ENCODE measurements at places on chromosomes 1 and 21.

DNA sequence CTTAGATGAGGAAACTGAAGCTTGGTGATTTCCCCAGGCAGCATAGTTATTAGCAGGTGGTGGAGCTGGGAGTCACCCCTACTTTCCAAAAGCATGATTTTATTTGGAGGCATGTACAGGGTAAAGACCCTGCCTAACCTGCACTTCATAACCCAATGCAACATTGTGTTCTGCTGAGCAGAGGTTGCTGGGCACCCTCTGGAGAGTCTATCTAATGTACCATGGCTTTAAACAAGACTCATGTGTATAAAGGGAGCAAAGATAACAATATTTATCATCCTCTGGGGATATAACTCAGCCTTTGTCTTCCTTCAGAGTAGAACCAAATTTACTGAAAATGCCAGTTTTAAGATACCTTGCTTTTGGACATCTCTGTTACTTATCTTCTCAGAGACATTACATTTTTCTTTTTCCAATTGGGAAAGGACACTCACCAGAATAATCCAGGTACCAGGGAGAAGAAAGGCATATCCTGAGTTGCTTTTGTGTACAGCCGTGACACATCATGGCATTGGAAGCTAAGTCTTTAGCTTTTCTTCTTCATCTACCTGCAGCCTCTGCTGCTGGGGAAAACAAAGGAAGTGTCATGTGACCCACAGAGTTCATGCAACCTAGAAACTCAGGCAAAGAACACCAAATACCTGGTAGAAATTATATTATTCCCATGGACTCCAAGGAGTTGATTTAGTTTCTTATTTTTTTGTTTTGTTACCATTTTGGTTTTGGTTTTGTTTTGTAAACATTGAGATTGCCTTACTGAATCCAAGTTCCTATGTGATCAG is 39.6 kb downstream of the ELAVL4 start:
- no peak for DNase-seq

DNA sequence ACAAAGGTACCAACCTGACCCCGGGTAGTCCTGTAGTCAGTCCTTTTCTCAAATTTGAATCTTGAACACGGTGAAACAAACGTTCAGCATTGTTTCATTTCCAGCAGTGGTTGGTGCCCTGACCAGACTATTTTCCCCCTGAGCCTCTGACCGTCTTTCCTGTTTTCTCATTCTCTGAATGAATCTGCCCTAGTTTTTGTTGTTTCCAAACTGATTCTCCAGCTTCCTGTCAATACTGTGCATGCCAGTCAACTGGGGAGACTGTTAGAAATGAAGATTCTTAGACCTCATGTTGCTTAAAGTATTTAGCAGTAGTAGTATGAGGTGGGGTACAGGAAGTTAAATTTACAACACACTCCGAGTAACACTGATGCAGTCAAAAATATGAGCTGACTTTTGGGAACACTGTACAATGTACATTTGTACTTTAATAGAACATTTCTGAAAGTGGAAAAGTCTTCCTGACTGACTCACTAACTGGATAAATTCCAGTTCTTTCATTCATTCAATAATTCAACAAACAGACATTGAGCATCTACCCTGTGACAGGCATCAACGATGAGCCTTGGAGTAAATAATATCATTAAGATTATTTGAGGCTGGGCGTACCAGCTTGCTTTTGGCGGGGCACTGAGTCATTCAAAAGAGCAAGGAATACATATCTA is 26.0 kb upstream of the ZRANB2 start:
- no peak for DNase-seq

GRCh38 chr1:169514566-169515270 is 29.0 kb upstream of the SLC19A2 start:
- DNase-seq: no peak

- no peak for DNase-seq
Measured at GRCh38 chr1:181107711-181108110, 19.2 kb downstream of the IER5 start.

GRCh38 chr1:4115191-4115900 is 215.3 kb upstream of the C1orf174 start:
- DNase-seq: no peak

DNA sequence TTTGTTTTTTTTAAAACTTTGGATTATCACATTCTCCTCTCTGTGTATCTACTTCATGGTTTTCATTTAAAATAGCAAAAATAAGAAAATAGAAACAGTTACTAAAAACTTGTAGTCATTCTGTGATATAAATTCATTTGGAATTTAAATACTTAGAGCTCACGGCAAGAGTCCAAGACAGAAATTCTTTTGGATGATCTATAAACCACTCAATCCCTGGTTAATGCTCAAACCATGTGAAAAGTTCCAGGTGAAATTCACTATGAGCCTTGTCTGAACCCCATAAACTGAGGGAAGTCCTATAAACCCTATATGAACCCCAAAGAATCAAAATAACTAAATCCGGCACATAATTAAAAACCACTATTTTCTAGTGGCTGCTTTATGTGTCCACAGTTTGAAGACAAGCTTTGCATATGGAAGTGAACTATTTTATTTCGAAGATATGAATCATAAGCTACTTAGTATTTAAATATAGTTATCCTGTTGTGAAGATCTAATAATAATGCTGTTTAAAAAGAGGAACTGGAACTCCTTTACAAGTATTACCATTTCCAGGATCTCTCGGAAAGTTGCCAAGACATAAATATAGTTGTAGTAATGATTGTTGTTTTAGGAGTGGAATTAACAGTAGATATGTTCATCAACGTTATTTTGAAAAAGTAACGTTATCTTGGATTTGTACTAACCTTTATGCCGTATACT is 163.5 kb downstream of the NFIA start:
- no peak for DNase-seq

- DNase-seq: no peak
Measured at GRCh38 chr1:66682106-66682505, 70.2 kb upstream of the DYNLT5 start.

DNA sequence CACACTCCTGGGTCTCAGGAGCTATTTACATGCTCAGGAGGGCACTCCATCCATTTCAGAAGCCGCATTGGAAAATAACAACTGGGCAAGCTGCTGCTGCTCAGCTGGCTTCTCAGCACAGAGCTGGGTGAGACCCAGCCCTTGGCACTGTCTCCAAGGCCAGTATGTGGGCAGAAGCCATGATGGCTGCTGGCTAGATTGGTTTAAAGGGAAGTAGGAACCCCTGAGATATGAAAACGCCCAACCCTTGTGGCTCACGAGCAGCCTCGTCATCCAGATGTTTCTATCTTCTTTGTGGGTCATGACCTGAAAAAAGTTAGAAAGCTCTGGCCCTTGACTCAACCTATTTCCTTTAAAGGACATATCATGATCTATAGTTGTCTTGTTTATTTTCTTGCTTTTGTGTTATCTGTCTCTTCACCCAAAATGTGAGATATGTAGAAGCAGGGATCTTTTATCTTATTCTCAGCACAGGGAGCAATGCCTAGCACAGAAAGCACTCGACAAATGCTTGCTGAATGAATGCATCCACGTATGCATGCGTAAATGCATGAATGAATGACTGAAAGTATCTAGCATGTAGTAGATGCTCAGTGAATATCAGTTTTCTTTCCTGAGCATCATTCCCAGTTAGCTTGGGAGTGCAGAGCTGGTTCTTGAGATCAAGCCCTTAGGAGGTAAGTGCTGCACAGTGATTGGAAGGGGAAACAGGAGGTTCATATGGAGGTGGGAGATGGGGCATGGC is 11.6 kb downstream of the MYBPH start:
- no peak for DNase-seq

- no peak for DNase-seq
Measured at GRCh38 chr21:46207920-46208591, 20.5 kb downstream of the LSS start.

GRCh38 chr1:117176579-117176978 is 34.1 kb downstream of the VTCN1 start:
- no peak for DNase-seq

DNA sequence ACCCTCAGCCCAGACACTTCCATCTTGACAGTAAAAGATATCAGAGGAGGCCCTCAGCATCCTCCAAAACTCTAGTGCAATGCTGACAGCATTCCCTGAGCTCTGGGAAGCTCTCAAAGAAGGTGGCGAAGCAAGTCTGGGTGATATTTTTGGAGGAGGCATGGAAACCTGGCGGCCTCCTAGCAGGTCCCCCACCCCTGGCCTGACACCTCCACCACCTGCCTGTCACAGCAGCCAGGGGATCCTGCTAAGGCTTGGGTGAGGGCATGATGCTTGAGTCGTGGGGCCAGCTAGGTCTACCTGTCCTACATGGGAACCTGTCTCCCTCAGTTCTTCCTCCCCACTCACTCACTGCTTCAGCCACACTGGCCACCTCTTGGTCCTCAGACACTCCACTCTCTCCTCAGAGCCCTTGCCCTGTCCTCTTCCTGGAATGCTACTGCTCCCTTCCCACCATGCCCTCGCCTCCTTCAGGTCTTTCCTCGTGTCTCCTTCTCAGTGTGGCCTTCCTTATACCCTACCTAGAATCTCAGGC is 8.5 kb downstream of the DHRS3 start:
- no peak for DNase-seq

DNA sequence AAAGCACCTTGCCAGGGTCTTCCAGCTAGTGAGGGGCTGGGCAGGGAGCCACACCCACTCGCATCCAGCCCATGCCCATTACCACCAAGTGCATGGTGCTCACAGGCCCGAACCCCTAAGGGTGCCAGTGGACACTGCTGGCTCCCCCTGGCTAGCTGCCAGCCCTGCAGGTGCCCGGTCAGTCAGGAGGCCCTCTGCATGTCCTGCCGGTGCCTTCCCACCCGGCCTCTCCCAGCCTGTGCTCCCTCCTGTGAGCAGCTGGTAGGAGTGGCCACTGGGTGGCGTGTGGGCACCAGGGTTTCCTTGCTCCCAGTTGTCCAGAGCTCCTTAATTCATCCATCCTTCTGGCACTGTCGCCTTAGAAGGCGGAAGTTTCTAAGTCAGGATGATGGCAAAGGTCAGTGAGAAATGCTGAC is 33.4 kb downstream of the QSOX1 start:
- DNase-seq: no peak
